ENCODE measurements at places on chromosomes 6 and 20. TPM values are rescaled to one million over a fixed set of nuclear protein-coding genes. Genes with fewer than 3 reads are reported as not detected.

Gene FRMD1
- total RNA-seq: 0.05 TPM

Gene ANGPT4
- total RNA-seq: 0.51 TPM

Gene PKIB
- total RNA-seq: 38.5 TPM

Gene TXLNB
- total RNA-seq: 0.41 TPM
